Lung (tissue), 17 donors: ENCODE measurements at places on chromosomes 2 and 18. TPM values are rescaled to one million over a fixed set of nuclear protein-coding genes. Genes with fewer than 3 reads are reported as not detected.

DNA sequence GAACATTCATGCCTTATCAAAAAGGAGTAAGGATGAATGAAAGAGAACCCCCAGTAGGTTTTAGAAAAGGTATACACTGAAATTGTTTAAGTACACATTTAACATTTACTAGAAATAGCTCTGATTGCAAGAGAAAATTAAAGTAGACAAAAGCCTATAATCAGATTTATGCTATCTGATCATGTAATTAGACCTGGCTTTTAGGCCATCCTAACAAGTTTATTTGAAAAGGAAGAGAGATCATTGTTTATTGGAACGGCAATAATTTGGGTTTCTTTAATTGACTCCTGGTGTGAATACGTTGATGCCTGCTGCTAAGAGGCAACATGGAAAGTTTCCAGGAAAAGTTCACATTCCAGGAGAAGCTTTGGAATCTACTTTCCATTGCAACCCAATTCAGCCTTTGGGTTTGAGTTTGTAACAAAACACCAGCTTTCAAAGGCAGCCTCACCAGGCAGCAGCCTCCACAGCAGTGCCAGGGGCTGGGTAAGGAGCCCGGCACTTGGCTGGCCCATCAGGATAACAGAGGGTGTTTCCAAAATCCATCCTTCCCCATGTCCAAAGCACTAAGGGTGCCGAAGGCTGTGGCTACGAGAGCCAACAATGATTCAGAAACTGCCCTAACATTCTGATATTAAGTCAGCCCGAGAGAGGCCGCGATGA, 18.0 kb downstream of the FZD7 start:
- H3K4me1 ChIP-seq: no peaks in the 10 kb centered on the region
- no peak overlapping the region for H3K27ac ChIP-seq
- no peaks in the 10 kb centered on the region for H3K27me3 ChIP-seq
- peak; percentile 63 for DNase-seq
- H3K4me3 ChIP-seq: no peak overlapping the region
- H3K36me3 ChIP-seq: no peaks in the 10 kb centered on the region

- peaks cover 11% of the 10 kb centered on the region for H3K36me3 ChIP-seq
- no peak overlapping the region for H3K27ac ChIP-seq
- H3K4me1 ChIP-seq: no peaks in the 10 kb centered on the region
- H3K4me3 ChIP-seq: no peak overlapping the region
- H3K27me3 ChIP-seq: no peaks in the 10 kb centered on the region
- DNase-seq: no peak
Observed at GRCh38 chr2:200416878-200417277, 93.0 kb downstream of the KCTD18 start.

GRCh38 chr2:44215827-44216226, 47.2 kb downstream of the PPM1B start:
- H3K36me3 ChIP-seq: peaks cover 9% of the 10 kb centered on the region
- no peaks in the 10 kb centered on the region for H3K27me3 ChIP-seq
- no peak for DNase-seq

DNA sequence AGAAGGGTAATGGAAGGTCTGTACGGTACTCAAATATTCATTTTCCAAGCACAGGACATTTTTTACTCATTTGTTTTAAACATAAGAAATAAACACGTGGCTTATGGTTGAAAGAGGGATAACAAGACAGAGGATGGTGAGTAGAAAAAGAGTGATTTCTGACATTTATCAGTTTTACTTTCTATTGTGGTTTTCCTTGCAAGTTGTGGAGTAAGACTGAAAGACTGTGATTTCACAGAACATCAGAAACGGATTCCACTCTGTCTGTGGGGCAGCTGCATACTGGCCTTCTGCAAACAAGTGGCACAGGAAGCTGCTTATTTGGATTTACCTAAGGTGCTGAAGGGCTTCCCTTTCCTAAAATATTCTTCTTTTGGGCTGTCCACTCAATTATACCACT, 122.2 kb upstream of the ITGB6 start:
- no peak overlapping the region for H3K4me3 ChIP-seq
- no peak overlapping the region for H3K27ac ChIP-seq
- DNase-seq: no peak
- H3K4me1 ChIP-seq: peaks cover 39% of the 10 kb centered on the region
- no peaks in the 10 kb centered on the region for H3K36me3 ChIP-seq
- no peaks in the 10 kb centered on the region for H3K27me3 ChIP-seq

- H3K27me3 ChIP-seq: no peaks in the 10 kb centered on the region
- no peak overlapping the region for H3K4me3 ChIP-seq
- H3K36me3 ChIP-seq: no peaks in the 10 kb centered on the region
- no peak for DNase-seq
- no peaks in the 10 kb centered on the region for H3K4me1 ChIP-seq
Observed at GRCh38 chr2:30968660-30969397, 161.6 kb upstream of the CAPN13 start.

- no peak overlapping the region for H3K27ac ChIP-seq
- no peaks in the 10 kb centered on the region for H3K27me3 ChIP-seq
- H3K4me1 ChIP-seq: peaks cover 27% of the 10 kb centered on the region
- H3K36me3 ChIP-seq: no peaks in the 10 kb centered on the region
Observed at GRCh38 chr18:54742120-54742519, 86.2 kb upstream of the RAB27B start.

- no peak overlapping the region for H3K4me3 ChIP-seq
- no peaks in the 10 kb centered on the region for H3K36me3 ChIP-seq
- no peak overlapping the region for H3K27ac ChIP-seq
- peaks cover 22% of the 10 kb centered on the region for H3K4me1 ChIP-seq
- H3K27me3 ChIP-seq: no peaks in the 10 kb centered on the region
- DNase-seq: no peak
Observed at GRCh38 chr18:23163786-23164533, 28.7 kb downstream of the CABLES1 start.

GALR1 gene
- total RNA-seq: not detected

NAB1 gene
- total RNA-seq: 71.9 TPM

RAB11FIP5 gene
- 11.0 TPM for total RNA-seq

REG3A gene
- not detected for total RNA-seq

CHST10 gene
- total RNA-seq: 22.4 TPM

CYTIP gene
- 21.4 TPM for total RNA-seq
